ENCODE measurements at places on chromosomes 1 and 21.

DNA sequence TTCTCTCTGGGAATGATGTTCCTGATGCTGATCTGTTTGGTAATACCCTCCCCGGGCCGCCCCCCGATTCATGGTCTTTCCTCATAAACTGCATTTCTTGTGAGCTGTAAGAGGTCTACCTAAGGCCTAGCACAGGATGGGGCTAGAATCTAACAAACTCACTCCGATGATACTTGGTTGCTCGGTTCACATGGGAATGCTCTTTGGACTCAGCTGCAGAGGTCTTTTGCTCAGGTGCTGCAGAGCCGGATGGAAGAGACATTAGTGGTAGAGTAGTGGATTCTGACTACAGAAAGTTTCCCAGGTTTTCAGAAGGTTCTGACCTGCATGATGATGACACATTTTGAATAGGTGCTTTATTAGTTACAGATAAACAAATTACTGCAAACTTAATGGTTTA, 8.3 kb upstream of the TMEM269 start:
- no peak for DNase-seq

DNA sequence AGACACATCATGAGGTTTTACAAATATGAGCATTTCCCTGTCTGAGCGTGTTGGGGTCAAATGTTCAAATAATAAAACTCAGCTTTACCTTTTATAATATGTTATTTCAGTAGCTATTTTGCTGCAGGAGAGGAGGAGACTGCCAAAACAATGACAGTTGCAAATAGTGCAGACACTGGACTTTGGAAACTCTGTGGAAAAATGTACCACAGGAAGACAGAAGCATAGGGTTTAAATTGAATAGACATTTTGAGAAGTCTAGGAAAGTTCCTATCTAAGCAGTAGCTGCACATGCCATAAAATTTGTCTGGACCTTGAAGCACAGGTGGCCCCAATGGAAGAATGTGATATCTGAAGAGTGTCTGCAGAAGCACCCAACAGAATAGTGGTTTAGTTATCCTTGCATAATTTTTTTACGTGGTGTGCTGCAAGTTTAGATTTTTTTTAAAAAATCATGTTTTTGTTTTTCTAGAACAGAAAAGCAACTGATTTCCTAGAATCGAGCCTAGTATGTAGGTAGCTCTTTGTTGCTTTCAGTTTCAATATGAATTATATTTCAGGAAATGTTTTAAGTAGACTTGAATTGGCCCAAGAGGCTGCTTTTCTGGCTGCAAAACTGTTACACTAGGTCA, 14.0 kb upstream of the GBP5 start:
- no peak for DNase-seq

DNA sequence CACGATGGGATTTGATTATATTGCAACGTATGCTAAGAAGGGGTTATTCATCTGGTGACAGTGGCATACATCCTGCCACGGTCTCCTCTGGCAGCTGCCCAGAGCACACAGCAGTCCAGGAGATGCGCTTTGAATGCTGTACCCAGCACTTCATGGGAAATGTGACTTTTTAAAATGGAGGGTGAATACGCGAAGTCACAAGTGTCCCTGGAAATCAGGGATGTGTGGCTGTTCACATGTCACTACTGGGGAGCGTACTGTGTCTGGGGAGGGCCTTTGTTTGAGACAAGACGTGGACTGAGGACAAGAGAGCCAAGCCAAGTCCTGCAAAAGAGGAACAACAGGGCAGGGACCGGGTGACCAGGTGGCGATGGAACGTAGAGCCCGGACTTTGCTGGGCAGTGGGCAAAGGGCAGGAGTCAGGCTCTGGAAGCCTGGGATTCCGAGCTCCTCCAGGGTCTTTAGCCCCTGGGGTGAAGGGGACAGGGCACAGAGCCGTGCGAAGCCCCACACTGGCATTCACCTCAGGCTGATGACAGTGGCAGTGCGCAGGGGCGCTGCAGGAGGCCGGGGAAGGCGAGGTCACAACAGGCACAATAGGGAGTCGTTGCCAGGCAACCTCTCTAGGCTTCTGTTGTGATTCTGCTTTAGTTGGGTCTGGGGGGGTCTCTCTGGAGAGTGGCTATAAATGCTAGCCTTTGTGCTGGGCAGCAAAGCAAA, 11.4 kb upstream of the ZBTB21 start:
- no peak for DNase-seq

DNA sequence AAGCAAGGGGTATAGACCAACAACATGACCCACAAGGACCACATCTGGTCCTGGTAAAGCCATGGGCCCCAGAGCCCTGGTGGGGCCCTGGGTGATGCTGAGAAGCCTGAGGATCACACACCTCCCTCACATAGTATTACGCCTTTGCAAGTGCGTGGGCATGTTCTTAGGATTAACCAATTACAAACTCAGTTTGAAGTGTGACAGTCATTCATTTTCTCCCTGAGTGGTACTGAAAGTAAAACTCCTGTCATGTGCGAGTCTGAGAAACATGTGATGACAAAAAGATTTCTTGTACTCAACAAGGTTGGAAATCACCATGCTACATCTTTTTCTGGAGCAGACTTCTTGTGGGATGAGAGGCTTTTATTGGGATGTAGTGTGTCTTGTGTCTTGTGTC, 315.3 kb upstream of the DUSP10 start:
- no peak for DNase-seq

- DNase-seq, result no peak
Measured at GRCh38 chr1:49136738-49137251, 360.1 kb upstream of the BEND5 start.

GRCh38 chr1:114130213-114130612, 23.5 kb downstream of the SYT6 start:
- DNase-seq, result no peak

DNA sequence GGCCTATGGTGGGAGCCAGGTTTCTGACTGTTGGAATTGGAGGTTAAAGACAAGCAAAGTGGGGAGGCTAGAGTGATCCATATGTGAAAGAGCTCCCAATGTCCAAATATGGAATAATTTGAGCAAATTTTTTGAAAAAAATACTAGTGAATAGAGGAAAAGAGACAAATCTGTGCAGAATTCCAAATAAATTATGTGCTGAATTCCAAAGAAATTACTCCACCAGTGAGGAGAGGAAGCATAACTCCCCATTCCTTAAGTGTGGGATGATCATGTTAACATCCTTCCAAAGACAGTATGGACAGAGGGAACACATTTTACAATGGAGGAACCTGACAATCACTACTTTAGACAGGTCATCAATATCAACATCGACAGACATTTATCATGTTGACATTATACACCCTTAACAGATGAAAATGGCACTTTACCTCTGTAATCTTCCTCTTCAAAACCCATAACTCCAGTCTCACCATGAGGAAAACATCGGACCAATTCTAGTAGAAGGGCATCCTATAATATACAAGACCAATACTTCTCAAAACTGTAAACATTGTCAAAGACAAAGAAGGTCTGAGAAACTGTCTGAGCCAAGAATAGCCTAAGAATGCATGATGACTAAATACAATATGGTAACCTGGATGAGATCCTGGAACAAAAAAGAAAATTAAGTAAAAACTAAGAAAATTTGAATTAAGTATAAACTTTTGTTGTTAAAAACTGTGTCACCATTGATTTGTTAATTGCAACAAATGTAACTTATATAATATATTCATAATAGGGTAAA, 71.5 kb upstream of the RGS4 start:
- DNase-seq, result no peak

- no peak for DNase-seq
Measured at GRCh38 chr1:191542444-191542843, 615.8 kb upstream of the RGS18 start.

- DNase-seq, result no peak
Measured at GRCh38 chr1:41892301-41892781, 26.4 kb downstream of the HIVEP3 start.

All from upper lobe of left lung (tissue), 6 donors.